ENCODE measurements at places on chromosomes 6 and 20.

DNA sequence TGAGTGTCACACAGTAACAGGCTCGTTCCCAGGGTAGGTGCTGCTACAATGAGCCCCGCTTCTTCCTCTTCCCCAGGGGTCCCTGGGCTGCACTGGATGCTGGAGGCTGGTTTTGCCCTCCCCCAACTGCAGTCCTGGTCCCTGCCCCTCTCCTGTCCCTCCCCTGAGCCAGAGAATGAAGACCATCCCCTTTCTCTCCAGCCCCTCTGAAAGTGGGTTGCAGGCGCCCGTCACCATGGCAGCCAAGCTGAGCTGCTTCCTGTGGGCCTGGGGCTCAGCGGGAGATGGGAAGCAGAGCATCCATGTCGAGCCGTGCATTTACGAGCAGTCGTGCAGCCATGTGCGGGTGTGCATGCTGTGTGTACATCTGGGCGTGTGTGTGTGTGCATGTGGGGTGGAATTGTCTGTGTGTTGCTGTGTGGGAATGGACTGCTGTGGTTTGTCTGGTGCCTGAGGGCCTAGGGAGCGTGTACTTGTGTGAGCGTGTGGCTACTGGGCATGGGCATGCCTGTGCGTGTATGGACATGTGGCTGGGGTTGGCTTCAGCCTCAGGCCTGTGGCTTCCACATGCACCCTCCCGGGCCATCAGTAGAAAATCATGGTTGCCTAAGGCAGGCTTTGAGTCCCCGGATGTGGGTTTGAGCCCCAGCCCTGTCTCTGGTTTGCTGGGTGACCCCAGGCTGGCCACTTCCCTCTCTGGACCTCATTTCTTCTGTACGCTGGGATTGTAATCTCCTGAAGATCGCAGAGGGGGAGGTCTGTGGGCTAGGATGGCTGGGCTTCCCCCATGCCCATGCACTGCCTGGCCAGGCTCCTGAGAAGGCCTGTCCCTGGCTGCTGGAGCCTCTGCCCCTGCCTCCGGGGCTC, 48.8 kb downstream of the SRC start:
- DNase-seq = no peak

GRCh38 chr20:44600301-44600700, 17.9 kb downstream of the PKIG start:
- DNase-seq = no peak

DNA sequence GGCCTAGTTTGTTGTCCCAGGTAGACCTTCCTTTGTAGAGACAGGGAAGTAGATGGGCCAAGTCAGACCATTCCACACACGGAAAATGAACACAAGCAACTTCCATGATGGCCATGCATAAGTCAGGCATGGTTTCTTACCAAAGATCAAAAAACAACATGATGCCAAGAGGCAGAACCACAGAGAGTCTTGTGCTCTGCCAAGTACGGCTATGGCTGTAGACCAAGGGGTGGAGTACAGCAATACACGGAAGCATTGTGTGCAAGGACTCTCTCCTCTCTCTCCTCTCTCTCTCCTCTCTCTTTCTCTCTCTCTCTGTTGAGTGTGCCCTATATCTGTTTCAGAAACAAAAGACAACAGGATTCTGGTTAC, 4.8 kb upstream of the DUSP22 start:
- DNase-seq = no peak

DNA sequence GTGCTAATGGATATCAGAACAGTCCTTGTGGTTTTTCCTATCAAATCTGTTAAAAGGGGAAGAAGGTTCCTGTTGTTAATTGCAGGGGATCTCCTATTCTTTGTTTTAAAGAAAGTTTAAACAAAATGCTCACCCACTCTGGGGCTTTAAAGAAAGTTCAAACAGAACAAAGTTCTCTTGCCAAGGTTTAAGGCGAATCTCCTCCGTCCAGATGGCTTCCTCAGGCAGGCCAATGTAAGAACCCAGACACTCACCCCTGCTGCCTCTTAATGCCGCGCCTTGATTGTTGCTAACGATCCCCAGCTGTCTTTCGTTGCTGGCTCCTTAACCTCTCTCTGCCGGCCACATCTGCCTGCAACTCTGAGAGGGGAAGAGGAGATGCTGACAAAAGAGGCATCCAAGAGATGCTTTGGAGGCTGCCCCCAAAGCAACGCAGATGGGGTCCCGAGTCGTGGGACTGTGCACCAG, 235.0 kb upstream of the PRDM1 start:
- no peak for DNase-seq

DNA sequence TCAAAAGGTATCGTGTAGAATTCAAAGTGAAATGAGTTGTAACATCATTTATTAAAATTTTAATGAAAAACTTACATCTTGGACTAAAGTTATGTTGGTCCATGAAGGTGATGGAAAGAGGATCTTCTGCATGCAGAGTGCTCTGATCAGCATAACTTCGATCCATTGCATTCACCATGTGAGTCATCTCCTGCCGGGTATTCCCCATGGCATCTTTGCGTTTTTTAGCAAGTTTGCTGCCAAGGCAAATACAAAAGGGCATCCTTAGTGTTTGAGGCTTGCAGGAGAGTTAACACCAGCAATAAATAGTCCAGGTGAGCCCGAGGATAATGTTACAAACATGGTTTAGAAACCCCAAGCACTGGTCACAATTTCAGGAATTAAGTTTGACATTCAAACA, 104.2 kb upstream of the THEMIS start:
- DNase-seq = no peak

DNA sequence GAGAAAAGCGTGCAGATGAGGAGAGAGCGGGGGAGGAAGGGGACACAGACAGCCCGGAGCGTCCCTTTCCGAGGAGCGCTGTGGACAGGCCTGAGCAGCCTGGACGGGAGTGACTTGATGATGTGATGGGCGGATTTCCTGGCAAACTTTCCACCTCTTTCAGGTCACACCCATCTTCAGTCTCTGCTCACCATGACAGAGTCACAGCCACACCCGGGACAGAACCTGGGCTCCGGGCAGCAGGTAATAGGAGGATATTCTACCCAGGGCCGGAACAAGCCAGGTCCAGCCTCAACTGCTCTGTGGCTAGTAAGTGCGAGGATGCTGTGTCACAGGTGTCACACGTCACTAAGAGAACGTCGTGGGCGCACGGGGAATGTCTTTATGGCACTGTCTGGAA, 84.3 kb downstream of the THBS2 start:
- no peak for DNase-seq

- no peak for DNase-seq
Measured at GRCh38 chr6:26107935-26108334, 20.7 kb downstream of the HFE start.

- no peak for DNase-seq
Measured at GRCh38 chr6:44725070-44725469, 337.6 kb downstream of the CDC5L start.

DNA sequence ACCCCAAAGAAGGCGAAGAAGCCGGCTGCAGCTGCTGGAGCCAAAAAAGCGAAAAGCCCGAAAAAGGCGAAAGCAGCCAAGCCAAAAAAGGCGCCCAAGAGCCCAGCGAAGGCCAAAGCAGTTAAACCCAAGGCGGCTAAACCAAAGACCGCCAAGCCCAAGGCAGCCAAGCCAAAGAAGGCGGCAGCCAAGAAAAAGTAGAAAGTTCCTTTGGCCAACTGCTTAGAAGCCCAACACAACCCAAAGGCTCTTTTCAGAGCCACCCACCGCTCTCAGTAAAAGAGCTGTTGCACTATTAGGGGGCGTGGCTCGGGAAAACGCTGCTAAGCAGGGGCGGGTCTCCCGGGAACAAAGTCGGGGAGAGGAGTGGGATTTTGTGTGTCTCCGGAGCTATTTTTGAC, 69.6 kb downstream of the HFE start:
- no peak for DNase-seq

DNA sequence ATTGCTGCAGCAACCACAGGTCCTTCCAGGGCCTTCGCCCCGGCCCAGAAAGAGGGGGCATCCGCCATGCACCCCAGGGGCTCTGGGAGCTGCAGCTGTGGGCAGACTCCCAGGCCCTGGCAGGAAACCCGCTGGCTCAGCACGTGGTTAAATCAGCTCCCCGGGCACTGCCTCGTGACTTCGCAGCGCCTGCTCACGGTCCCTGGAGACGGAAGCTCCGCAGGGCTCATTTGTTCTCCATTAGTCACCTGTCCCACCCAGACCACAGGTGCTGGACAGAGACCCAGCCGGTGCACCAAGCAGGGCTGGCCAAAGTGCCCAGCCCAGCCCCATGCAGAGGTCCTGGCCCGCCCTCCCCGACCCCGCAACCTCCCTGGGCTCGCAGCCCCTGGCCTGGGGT, 14.7 kb downstream of the KCNQ2 start:
- DNase-seq = no peak

DNA sequence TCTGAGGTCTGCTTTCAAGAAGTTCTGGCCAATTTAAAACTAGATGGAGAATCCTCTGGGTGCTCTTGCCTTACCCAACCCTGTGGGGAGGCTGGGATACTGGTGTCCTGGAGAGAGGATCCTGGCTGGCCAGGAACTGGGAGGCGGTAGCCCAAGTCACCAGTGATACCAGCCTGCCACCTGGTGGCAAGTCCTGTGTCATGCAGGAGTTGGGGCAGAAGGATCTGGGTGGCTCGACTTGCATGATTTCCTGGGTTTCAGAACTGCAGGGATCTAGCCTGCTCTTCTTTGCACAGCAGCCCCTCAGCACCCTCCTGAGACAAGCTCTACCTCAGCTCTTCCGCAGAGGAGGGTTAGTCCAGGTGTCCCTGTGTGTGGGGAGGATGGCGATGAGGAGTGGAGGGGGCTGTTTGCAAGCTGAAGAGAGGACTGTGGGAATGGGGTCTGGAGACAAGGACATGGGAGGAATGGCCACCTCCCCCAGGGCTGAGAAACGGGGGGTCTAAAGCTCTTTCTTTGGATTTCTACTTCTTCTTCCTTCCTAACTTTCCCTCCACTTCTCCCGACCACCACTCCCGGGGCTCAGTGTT, 4.2 kb downstream of the KCNK17 start:
- peak; percentile 38 for DNase-seq

GRCh38 chr20:53870426-53871315, 199.7 kb downstream of the BCAS1 start:
- no peak for DNase-seq
